ENCODE measurements at places on chromosomes 7 and 10.

- DNase-seq = no peak
Observed at GRCh38 chr7:145156834-145157233, 321.0 kb upstream of the TPK1 start.

- no peak for DNase-seq
Observed at GRCh38 chr7:146831875-146832274, 715.3 kb downstream of the CNTNAP2 start.

DNA sequence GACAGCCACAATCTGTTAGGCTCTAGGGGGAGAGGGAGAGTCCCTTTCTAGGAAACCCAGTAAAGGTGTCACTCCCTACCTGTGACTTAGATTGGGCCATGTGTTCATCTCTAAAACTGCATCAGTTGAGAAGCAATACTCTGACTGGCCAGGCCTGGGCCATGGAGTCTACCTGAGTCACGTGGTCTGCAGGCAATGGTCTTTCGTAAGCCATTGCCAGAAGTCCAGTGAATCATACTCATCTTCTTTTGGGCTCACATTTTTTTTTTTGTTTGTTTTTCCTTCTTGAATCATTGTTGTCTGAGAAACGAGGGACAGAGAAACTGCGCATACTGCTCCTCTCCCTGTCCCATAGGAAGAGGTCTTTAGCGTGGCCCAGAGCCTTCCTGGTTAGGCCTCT, 215.6 kb downstream of the CCSER2 start:
- no peak for DNase-seq

DNA sequence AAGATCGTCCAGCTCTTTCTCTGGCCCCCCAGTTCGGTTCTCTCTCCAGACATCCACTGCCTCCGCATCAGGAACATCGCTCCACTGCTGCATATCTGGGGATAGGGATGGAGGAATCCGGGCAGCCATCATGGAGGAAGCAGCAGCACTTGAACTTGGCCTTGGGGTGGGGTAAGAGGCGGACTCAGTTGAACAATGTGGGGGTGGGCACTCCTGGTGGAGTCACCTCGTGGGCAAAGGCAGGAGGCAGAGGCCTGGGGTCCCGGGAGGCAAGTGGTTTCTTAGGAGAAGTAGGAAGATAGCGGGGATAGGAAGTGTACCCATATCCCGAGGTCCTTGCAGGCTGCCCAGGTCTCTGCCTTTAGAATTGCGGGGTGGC, 98.3 kb downstream of the CHST15 start:
- DNase-seq = no peak

DNA sequence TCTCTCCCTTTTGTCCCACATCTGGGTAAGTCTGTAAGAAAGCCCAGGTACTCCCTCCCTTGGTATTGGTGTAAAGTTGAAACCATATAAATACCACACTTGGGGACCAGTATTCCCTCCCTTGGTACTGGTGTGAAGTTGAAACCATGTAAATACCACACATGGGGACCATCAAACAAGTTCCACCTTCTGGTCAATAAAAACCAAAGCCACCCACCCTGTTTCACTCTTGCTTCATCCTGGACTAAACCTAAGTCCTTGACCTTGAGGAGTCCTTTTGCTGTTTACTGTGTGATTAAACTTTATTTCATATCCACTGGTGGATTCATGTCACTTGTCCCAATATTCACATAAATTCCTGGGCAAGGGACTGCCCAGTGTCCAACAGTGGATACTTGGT, 8.4 kb downstream of the P4HA1 start:
- no peak for DNase-seq

DNA sequence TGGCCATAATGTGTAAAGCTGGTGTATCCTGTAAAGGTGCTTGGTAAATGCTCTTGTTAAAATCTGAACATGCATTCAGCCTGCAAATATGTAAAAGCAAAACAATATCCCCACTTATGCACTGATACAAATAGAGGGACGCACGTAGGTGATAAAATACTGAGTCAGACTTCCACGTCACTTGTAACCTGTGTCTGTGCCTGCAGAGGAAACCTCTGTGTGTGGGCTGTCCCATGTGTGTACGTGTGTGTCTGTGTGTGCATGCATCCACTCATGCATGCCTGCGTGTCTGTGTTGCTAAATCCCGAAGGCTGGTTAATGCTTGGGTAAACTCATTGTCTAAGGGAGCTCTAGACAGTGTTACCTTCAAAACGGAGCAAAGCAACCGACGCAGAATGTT, 68.9 kb downstream of the KLF6 start:
- DNase-seq = no peak

DNA sequence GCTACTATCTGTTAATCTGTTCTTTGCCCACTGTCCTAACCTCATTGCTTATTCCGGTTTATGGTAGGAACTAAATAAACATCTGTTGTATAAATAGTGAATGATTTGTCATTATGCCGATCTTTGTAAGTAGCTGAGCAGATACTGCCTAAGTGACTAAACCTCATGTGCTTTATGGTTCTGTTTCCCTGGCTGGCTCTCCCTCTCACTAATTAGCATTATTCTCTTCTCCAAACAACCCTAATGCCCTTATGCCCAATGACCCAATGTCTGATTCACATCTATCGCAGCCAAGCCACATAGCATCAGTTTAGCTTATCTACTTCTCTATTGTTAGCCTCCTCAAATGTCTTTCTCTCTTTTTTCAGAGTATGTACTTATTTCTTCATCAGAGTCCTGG, 462.3 kb upstream of the POT1 start:
- no peak for DNase-seq

DNA sequence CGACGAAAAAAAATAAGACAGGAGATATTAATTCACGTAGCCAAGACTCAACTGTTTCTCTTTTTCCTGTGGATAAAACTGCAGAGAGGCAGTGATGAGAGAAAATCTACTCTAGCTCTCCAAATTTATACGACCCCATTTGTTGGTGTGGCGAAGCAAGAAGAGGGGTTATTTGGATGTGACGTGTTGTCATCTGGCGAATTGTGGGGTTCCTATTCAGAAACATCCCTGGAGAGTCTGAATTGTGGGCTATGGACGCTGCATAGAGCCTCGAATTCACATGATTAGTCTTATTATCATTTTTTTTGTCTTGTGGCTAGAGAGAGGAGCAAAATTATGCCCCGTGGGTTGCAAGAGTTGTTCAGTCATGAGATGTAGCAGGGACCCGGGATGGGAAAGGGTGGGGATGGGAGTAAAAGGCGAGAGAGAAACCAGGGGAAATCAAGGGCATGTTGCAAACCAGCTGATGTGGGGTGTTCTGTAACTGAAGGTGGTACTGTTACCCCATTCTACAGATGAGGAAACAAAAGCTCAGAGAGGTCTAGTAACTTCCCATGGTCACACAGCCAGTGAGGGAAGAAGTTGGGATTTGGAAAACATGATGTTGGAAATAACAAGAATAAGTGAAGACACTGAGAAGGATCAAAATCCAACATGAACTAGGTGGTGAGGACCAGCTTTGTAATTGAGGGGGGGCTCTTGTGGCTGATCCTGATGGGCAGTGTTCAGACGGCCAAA, 69.2 kb upstream of the SFMBT2 start:
- DNase-seq = no peak

- peak; percentile 45 for DNase-seq
Observed at GRCh38 chr10:135601-136464, 578 bp downstream of the ZMYND11 start.

DNA sequence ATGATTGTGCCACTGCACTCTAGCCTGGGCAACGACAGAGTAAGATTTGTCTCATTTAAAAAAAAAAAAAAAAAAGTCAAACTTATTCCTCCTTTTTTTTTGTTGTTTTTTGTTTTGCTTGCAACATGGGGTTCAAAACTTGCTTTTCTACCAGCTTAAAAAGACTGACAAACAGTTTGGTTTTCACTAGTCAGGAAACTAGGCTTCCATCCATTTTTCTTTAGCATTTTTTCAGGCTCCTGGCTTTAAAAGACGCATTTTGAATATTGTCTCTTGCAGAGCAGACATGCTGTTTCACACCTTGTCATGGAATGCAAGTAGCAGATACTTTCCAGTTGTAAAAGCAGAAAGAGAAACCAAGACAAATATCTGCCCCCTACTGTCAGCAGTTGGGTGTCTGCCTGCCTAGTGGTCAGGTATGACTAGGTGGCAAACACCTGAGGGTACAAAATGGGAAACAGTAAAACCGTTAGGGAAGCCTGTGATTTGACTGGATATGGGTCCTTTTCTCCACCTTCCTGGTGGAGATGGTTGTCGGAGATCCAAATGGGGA, 139.9 kb downstream of the CCDC71L start:
- DNase-seq = no peak

DNA sequence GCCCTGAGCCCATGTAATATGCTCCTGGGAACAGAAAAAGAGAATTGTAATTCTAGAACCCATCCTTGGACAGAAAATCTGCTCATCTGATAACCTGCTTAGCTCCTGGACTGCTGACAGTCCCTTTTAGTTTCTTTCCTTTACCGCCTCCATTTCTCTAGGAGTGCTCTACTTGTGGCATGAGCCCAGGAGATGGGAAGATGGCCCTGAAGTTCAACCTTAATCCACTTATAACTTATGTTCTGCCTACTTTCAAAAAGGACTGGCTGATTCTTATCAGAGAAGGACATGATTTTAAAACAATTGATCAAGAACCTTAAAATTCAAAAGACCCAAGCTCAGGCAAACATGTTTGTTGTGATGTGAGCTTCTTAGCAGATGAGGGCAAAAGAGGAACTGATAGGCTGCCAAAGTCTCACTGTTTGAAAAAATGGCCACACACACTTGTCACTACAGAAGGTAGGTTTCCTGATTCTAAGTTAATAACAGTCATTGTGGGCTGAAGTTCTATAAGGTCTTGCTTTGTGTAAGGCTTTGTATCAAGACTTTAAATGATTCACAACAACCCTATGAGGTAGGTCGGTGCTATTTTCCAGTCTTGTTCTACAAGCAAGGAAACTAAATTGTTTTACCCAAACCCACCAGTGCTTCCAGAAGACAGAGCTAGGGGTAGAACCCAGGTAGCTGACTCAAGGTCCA, 94.3 kb upstream of the AFAP1L2 start:
- DNase-seq = no peak

DNA sequence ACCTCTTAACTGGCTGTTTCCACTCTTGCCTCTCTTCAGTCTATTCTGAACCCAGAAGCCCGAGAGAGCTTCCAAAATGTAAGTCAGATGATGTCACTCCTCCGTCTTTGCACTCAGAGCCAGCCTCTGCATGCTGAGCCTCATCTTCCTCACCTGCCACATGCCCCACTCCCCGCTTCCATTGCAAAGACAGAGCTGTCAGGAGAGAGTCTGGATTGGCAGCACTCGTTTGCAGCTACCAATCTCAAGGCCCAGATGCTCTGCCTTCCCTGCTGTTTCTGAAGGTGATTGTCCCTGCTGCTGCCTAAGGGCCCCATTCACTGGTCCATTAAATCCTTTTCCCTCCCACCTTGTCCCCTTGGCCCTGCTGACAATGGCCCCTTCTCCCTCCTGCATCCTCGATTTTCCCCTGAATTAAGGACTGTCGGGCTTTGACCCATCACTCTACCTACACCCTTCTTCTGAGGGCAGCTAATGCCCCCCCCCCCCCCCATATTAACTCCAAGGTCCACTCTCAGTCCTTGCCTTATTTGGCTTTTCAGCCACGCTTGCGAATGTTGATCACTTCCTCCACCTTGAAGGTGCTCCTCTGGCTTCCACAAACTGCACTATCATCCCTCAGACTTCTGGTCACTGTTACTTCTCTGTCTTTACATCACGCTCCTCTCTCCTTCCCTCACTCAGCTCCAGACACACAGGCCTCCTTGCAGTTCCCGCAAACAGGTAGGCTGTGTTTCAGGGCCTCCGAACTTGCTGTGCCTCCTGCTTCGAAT, 98.5 kb downstream of the CHN2 start:
- no peak for DNase-seq

DNA sequence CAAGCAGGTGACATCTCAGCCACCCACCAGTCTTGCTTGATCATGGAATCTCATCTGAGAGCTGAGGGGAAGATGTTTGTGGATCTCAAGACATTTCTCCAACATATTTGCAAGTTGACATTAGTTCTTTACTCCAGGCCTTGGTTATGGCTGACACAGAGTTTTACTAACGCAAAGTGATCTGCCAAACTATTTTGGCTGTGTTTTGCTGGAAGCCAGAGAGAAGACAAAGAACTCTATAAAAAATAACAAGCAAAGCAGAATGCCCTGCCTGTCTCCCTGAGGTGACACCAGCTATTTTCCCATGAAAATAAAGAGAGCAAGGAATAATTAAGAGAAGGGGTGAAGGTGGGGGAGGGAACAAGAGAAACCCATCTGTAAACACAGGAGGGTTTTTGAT, 286.4 kb downstream of the WDR11 start:
- DNase-seq = no peak

DNA sequence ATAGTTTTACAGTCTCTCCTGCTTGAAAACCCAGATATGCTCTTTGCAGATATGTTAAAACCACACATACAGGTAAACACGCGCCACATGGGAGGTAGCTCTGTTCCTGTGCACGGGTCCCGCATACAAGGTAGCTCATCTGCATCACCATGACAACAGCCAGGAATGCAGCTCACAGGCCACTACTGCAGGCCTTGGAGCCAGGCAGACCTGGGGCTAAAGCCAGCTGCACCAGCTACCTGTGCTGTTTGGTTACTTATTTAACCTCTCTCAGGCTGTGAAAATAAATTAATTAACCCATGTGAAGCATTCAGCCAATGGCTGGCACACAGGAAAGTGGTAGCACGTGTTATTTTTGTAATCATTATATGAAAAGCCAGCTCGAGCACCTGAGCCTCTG, 428.3 kb downstream of the TNS3 start:
- DNase-seq = no peak

DNA sequence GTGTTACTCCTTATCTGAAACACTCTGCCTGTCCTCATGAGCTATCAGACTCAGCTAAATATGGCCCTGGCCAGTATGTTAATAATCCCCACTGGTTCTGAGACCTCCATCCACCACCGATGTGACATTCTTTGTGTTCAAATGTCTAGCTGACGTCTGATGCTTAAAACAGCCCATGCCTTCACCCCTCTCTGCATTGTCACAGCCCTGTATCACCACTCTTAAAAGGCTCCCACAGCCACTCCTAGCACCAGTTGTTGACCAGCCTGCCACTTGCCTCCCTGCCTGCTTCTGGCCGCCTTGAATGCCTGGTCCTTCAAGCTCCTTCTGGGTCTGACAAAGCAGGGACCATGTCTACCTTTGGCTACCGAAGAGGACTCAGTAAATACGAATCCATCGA, at the start of gene LMOD2:
LMOD2 (plus strand) TSS at position 253 of the 400 bp plus-strand sequence; CDS start at position 351, 98 bp downstream.
- DNase-seq = no peak

GRCh38 chr10:36424502-36424901, 700.9 kb upstream of the ANKRD30A start:
- no peak for DNase-seq

DNA sequence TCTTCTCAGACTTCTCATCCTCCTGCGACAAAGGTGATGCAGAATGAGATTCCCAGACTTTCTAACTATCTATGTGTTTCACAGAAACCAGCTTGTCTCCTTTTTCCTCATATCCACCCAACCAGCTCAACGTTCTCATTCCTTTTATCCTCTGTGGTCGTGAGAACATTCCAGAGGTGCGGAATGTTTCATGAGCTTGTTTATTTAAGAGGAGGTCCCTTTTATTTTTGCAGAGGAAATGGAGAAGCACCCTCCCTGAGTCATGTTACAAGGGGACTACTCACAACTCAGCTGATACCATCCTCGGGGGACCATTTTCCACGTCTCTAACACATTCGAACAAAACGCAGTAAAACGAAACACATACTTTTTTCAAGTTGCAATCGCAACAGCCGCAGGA, 93.2 kb downstream of the ZRANB1 start:
- DNase-seq = no peak

- no peak for DNase-seq
Observed at GRCh38 chr10:124240839-124241291, 147.5 kb upstream of the CHST15 start.

- no peak for DNase-seq
Observed at GRCh38 chr7:157515342-157516041, 178.7 kb downstream of the DNAJB6 start.

Data from activated T-helper 1 cell treated with Interleukin-2 at 50 U/mL for 16 hours (primary cell).